ENCODE measurements at places on chromosomes 5 and 9.

- DNase-seq = no peak
These were observed 27.2 kb downstream of the CMYA5 start for GRCh38 chr5:79716839-79717238.

DNA sequence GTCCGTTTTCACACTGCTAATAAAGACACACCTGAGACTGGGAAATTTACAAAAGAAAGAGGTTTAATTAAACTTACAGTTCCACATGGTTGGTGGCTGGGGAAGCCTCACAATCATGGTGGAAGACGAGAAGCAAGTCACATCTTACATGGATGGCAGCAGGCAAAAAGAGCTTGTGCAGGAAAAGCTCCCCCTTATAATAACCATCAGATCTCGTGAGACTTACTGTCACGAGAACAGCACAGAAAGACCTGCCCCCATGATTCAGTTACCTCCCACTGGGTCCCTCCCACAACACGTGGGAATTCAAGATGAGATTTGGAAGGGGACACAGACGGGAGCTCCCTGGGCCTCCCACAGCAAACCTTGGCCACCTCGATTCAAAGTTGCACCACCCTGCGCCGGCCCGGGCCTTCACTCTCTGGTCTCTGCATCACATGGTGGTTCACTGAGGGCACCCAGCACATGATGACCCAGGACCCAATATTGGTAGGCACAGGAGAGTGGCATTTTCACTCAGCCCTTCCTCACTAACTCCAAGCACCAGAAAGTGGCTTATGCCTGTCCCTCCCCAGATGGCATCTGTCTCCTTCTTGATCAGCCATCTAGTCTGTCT lies 21.0 kb upstream of the TDRD7 start:
- no peak for DNase-seq

DNA sequence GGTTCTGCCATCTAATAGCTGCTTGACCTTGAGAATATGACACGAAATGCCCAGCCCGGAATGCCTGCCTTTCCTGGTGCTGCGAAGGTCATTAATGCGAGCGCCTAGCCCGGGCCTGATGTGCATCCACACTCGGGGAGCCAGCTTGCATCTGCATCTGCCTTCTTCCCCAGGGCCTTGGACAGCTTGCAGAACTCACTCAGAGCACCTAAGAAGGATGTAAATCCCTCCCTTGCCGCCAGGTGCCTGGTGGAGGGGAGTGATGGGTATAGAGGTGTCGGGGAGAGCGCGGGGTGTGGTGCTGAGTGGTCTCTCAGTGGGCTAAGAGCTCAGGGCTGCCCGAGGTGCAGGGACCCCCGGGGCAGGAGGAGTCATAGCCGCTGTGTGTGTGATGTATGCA lies 127.2 kb downstream of the MRPL36 start:
- no peak for DNase-seq

GRCh38 chr5:30747412-30747811 lies 446.1 kb upstream of the CDH6 start:
- DNase-seq = no peak

GRCh38 chr9:98540476-98540875 lies 168.3 kb downstream of the GABBR2 start:
- no peak for DNase-seq

DNA sequence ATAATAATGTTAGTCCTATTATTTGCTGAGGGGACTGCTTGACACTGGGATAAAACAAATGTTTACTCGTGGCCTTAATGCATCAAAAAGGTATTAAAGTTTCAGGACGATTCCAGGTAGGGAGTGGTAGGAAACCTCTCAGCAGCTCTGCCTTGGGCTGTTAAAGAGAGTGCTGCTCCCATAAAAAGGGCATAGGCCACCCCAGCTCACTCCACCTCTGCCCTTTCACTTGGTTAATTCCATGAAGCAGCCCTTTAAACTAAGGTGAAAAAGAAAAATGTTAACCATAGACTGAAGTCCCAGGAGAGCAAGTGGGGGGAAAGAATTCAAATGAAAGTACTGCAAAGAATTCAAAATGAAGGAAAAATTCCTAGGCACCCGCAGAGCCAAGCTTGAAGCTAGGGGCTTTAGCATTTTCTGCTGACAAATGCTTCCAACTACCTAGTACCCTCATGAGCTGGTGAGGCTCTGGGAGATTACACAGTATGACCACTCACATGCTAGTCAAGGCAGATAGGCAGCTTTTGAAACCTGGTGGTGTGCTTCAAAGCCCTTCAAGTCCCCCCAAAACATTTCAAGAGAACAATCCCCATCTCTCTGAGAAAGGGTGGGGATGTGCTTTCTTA lies 8.5 kb downstream of the KLF9 start:
- DNase-seq = no peak

GRCh38 chr9:107789001-107789700 lies 299.6 kb upstream of the KLF4 start:
- DNase-seq = no peak

GRCh38 chr5:103410172-103410571 lies 151.6 kb downstream of the MACIR start:
- DNase-seq = no peak

Measured in RKO (cell line).